Stomach (tissue), 19 donors: ENCODE measurements at places on chromosomes 7 and 10. TPM values are rescaled to one million over a fixed set of nuclear protein-coding genes. Genes with fewer than 3 reads are reported as not detected.

Gene PHYHIPL
- polyA plus RNA-seq, result 0.12 TPM

Gene SMKR1
- polyA plus RNA-seq, result not detected

Gene PTF1A
- polyA plus RNA-seq, result not detected

Gene CCDC71L
- polyA plus RNA-seq, result 18.2 TPM

Gene ADCY1
- polyA plus RNA-seq, result 1.5 TPM

Gene ZNF727
- polyA plus RNA-seq, result not detected

Gene MUC3A
- 0.62 TPM for polyA plus RNA-seq

DNA sequence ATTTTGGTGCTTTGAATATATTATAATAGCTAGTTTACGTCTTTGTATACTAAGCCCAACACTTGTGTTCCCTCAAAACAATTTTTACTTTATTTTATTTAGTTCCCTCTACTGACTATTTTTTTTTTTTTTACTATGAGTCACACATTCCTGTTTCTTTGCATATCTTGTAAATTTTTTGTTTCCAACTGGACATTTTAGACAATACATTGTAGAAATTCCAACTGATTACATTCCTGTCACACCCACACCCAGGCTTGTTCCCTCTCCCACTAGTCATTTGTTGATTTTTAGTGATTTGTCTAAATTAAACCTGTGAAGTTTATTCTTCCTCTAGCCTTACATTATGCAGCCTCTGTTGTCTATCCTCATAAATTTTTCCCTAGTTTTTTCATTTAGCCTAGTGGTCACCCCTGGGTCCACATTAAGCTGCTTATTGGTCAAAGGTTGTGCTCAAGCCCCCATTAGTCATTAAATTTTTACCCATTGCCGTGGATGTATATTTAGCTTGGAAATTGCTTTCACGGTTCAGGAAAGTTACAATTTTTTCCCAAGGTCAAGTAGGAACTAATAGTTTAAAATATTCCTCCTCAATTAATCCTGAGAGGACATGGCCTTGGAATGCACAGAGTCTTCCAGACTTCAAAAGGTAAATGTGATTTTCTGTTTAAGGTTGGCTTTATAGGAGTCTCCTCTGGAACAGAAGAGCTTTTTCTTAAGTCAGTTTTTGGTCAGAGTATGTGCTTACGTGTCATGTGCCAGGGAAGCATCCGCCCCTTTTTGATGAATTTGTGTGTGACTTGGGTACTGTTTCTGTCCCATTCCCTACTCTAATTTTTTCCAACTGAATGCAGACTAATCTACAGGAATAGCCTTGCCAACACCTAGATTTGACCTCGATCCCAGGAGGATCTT lies 207.6 kb upstream of the TMEM72 start:
- no peaks in the 10 kb centered on the region for H3K36me3 ChIP-seq
- DNase-seq, result no peak
- no peak overlapping the region for H3K27ac ChIP-seq
- no peaks in the 10 kb centered on the region for H3K27me3 ChIP-seq

- H3K36me3 ChIP-seq, result no peaks in the 10 kb centered on the region
- no peaks in the 10 kb centered on the region for H3K27me3 ChIP-seq
- no peaks in the 10 kb centered on the region for H3K4me1 ChIP-seq
- H3K27ac ChIP-seq, result no peak overlapping the region
- DNase-seq, result no peak
Measured at GRCh38 chr10:120365872-120366271, 91.2 kb upstream of the PLPP4 start.

- no peak for DNase-seq
- no peaks in the 10 kb centered on the region for H3K36me3 ChIP-seq
- H3K27me3 ChIP-seq, result no peaks in the 10 kb centered on the region
- H3K27ac ChIP-seq, result no peak overlapping the region
- no peak overlapping the region for H3K4me3 ChIP-seq
Measured at GRCh38 chr7:120402079-120402767, 129.2 kb downstream of the KCND2 start.

DNA sequence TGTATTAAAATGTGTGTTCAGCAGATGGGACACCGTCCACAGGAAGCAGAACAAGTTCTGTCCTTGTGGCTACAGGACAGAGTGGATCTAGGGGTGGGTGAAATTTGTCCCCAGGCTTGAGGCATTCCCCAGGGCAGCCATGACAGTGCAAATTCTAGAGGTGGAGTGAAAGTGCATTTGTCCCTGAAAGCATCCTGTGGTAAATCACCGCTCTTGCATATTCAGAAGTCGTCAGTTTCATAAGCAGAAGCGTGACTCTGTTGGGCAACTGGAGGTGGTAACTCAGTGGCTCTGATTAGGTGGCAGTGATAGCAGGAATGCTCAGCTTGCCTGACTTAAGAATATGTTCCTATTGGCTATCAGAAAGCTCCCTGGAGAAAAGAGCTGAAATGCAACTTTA lies 96.6 kb downstream of the SNX10 start:
- H3K4me3 ChIP-seq, result no peak overlapping the region
- H3K27me3 ChIP-seq, result peaks cover 12% of the 10 kb centered on the region
- H3K27ac ChIP-seq, result no peak overlapping the region
- no peak for DNase-seq
- H3K36me3 ChIP-seq, result no peaks in the 10 kb centered on the region

DNA sequence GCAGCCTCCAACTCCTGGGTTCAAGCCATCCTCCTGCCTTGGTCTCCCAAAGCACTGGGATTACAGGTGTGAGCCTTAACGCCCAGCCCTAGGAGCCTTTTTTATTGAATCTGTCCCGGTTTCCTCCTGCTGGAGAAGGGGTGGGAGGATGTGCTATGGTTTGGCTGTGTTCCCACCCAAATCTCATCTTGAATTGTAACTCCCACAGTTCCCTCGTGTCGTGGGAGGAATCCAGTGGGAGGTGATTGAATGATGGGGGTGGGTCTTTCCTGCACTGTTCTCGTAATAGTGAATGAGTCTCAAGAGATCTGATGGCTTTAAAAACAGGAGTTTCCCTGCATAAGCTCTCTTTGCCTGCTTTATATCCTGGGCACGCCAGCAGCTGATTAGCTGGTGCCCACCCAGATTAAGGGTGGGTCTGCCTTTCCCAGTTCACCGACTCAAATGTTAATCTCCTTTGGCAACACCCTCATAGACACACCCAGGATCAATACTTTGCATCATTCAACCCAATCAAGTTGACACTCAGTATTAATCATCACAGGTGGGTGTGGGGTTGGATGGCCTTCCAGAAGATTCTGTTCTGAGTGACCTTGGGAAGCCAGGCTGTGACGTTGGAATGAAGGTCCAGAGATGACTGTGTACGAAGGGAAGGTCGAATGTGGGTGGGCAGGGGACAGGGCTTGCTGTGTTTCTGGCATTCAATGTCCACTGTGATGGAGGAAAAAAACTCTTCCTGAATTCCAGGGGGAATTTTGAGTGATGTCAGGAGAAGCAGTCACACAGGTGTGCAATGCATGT lies 33.8 kb upstream of the CUX1 start:
- DNase-seq, result peak; percentile 23
- no peak overlapping the region for H3K27ac ChIP-seq
- peaks cover 5% of the 10 kb centered on the region for H3K4me1 ChIP-seq
- H3K4me3 ChIP-seq, result no peak overlapping the region

- no peak overlapping the region for H3K4me3 ChIP-seq
- DNase-seq, result no peak
- H3K27me3 ChIP-seq, result no peaks in the 10 kb centered on the region
Measured at GRCh38 chr10:86102451-86102850, 264.1 kb downstream of the GRID1 start.

GRCh38 chr10:68954904-68955303 lies 1.1 kb upstream of the DDX21 start:
- H3K4me3 ChIP-seq, result no peak overlapping the region
- H3K27ac ChIP-seq, result peak overlapping the region; percentile 96
- H3K4me1 ChIP-seq, result peaks cover 45% of the 10 kb centered on the region
- no peak for DNase-seq
- H3K27me3 ChIP-seq, result no peaks in the 10 kb centered on the region
- H3K36me3 ChIP-seq, result peaks cover 27% of the 10 kb centered on the region

DNA sequence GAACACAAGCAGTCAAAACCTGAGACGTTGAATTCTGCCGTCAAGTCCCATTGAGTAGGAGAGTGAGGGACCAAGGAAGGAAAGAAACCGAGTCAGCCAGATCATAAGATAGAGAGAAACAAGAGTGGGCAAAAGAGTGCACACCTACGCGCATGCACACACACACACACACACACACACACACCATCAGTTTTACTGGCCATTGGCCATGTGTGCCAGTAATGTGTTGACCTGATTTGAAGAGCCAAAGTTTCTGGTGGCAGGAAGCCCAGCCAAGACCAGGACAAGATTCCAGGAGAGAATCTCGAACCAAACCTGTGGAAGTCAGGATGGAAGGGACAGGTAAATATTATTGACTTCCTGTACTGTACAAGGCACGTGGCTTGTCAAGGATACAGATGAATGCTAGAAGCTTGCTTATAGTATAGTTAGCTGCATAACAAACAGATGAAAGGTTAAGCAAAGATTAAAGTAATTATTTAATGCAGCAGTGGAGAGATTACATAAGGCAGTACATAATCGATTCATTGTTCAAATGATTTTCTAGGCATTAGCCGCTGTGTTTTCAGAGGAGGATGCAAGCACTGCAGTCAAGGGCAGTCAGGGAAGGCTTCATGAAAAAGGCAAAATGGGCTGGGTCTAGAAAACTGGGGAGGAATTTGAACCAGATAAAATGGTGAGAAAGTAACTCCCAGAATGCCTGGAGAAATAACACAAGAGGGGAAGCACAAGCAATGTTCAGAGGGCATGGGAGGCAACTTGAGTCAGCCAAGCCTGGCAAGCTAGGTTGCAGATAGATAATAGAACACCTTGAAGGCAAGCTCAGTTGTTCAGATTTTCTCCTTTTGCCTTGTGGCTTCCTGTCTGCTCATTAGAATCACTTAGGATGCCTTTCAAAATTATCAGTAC lies 2.7 kb upstream of the HYCC1 start:
- H3K27ac ChIP-seq, result no peak overlapping the region
- DNase-seq, result no peak
- no peaks in the 10 kb centered on the region for H3K27me3 ChIP-seq
- H3K4me3 ChIP-seq, result no peak overlapping the region
- H3K36me3 ChIP-seq, result no peaks in the 10 kb centered on the region

DNA sequence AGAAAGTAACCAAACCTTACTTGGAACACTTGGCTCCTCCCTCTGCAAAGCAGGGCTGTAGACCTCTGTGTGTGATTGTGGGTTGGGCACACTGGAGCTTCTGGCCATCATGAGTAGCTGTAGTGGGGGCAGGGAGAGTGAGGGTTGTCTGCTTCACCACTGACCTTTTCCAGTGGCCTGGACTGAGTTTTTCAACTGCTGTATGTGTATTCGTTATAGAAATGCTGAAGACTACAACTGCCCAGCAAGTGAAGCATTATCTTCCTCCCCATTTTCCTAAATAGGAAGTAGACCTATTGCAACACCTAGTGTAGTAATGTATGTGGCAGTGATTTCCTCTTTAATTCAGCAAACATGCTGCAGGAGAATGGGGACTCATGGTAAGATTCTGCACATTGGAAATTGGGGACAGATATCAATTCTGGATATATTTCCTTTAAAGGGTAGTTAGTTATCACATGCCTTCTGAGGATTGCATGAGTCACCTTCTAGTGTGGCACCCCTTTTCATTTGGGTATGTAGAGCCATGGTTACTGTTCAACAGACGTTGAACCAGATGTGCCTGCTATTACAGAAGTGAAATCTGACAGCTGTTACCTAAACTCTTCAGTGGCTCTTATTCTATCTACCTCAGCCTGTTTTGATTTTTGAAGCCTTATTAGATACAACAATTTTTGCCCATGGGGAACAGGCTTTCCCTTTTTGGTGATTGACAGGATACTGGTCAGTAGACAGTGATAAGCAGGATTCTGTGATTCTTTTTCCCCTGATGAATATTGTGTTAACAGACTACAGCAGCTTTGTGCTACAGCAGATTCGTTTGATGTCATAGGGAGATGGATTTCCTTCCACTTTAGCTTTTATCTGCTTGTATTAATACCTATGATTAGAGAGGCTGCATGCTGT lies 130.9 kb downstream of the SND1 start:
- H3K36me3 ChIP-seq, result no peaks in the 10 kb centered on the region
- H3K4me3 ChIP-seq, result no peak overlapping the region
- DNase-seq, result no peak

- no peak for DNase-seq
- H3K4me3 ChIP-seq, result no peak overlapping the region
- peaks cover 19% of the 10 kb centered on the region for H3K4me1 ChIP-seq
- no peaks in the 10 kb centered on the region for H3K36me3 ChIP-seq
Measured at GRCh38 chr7:66303454-66304155, 98.5 kb downstream of the TPST1 start.

GRCh38 chr7:77327067-77327931 lies 88.8 kb downstream of the GSAP start:
- H3K27me3 ChIP-seq, result no peaks in the 10 kb centered on the region
- DNase-seq, result peak; percentile 32
- H3K4me1 ChIP-seq, result peaks cover 16% of the 10 kb centered on the region
- no peak overlapping the region for H3K4me3 ChIP-seq
- H3K36me3 ChIP-seq, result peaks cover 7% of the 10 kb centered on the region

GRCh38 chr10:82411416-82411815 lies 536.4 kb downstream of the NRG3 start:
- H3K27me3 ChIP-seq, result no peaks in the 10 kb centered on the region
- H3K36me3 ChIP-seq, result no peaks in the 10 kb centered on the region
- H3K27ac ChIP-seq, result no peak overlapping the region
- H3K4me1 ChIP-seq, result no peaks in the 10 kb centered on the region
